ENCODE measurements at places on chromosomes 5 and 9. TPM values are rescaled to one million over a fixed set of nuclear protein-coding genes. Genes with fewer than 3 reads are reported as not detected.

DNA sequence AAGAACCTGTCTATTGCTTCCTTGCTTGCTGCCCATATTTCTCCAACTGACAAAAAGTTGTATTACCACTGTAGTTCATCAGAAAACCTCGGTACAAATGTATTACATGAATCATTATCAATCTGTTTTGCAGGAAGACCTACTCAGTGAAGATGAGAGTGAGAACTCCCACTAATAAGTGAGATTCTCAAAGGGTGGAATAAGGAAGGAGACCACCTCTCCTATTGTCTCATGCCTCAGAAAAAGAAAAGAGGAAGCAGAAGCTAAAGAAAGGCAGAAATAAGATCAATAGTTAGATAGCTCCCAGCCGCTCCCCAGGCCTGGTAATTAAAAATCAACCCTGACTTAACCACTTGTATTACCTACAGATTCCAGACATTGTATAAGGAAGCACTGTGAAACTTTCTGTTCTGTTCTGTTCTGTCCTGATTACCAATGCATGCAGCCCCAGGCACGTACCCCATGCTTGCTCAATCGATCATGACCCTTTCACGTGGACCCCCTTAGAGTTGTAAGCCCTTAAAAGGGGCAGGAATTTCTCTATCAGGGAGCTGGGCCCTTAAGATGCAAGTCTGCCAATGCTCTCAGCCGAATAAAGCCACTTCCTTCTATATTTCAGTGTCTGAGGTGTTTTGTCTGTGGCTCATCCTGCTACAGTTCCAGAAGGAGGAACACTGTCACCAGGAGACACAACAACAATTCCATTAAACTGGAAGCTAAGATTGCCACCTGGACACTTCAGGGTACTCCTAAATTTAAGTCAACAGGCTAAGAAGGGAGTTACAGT, 152.5 kb upstream of the COX7C start:
- no peak for DNase-seq

DNA sequence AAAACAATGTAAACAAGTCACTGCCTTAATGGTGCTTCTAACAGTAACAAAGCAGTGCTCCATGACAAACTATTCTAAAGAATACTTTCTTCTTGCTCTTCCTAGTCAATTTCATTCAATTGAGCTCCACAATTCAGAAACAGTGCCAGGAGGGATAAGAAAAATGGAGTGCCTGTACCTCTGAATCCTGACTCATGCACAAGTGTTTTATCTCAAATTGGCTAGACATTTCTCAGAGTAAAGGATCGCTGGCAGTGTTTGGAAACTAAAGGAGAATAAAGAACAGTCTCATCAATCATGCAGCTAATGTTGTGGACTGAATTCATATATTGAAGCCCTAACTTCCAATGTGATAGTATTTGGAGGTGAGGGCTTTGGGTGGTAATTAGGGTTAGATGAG, 27.6 kb downstream of the SLC25A51 start:
- DNase-seq, result no peak

- no peak for DNase-seq
Observed at GRCh38 chr9:75967556-75967955, 77.1 kb downstream of the PCSK5 start.

GRCh38 chr5:17233488-17233887, 16.1 kb downstream of the BASP1 start:
- DNase-seq, result no peak

DNA sequence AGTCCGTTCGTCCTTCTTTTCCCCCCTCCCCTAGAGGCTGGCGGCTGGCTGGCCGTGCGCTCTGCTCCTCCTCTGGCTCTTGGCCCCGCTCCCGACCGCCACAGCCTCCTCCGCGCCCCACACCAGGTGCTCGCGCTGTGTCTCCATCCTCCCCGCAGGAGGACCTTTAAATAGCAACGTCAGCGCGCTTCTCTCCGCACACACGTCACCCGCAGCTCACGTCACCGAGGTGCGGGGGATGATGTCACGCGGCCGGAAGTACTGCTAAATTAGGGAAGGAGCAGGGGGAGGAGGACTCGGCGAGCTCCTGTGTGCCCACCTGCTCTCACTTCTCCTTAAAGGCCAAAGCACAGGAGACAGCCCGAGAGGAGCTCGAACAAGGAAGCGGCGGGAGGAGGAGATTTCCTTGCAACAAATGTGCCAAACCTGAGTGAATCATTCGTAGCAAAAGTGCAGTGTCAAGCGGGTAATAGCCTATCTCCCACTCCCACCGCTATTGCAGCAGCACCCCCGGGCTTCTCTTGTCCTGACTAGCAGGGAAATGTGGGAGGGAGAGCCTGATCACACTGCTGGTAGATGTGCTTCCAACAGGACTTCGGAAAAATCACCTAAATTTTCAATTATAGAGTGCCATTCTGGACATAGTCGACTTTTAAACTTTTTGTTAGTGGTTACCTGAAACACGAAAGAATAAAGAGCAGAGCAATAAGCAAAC, 614 bp upstream of the HOMER1 start:
- DNase-seq, result peak; percentile 83

DNA sequence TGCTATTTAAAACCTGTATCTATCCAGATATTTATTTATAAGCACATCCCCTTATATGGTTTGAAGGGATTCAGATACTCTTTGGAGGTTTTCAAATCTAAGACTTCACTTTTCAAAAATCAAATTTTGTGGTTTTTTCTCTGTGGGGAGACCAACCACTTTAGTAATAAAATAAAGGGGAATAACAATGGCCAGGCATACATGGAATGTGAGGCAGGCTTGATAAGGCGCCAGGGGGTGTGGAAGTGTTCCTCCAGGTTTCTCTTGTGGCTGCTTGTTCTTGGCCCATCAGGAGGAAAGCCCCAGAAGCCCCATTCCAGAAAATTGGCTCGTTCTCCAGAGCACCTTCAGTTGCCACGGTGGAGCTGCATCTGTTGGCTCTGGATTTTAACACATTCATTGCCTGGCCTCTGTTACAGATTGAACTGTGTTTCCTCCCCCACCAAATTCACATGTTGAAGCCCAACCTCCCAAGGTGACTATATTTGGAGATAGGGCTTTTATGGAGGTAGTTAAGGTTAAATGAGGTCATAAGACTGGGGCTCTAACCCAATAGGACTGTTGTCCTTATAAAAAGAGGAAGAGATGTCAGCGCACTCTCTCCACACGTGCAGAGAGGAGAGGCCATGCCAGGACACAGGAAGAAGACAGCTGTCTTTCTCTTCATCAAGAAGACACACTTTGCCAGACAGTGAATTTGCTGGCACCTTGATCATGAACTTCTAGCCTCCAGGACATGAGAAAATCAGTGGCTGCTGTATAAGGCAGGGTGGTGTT, 195.9 kb downstream of the TMEM38B start:
- peak; percentile 13 for DNase-seq

- DNase-seq, result no peak
Observed at GRCh38 chr9:89991204-89991790, 386.5 kb downstream of the GADD45G start.

- DNase-seq, result no peak
Observed at GRCh38 chr9:95808011-95808410, 67.5 kb upstream of the ERCC6L2 start.

- DNase-seq, result no peak
Observed at GRCh38 chr9:97372580-97372979, 39.3 kb upstream of the TDRD7 start.

GRCh38 chr9:36318212-36318802, 60.1 kb upstream of the GNE start:
- DNase-seq, result no peak

GRCh38 chr5:16413166-16413860, 52.3 kb downstream of the ZNF622 start:
- DNase-seq, result no peak

DNA sequence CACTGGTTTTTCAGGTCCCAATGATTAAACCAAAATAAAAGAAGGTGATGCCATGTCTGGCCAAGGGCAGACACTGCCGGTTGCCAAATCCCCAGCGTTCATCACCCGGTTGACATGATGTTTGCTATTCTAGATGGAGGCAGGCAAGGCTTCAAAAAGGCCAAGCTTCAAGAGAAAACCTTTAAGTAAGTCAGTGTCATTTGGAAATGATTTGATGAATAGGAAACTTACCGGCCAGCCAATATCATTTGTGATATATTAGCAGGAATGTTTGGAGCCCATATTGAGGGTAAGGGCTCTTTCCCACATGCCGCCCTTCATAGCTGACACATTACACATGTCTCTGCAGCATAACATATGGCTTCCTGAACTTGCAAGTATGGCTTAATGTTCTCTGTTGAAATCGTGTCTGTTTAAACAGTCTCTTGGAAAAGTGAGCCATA, 89.5 kb upstream of the TTC23L start:
- DNase-seq, result peak; percentile 60

GRCh38 chr5:132381614-132382013, 12.1 kb downstream of the SLC22A5 start:
- no peak for DNase-seq

Gene OR1L8
- total RNA-seq, result 0.22 TPM

Gene CDX1
- not detected for total RNA-seq

Gene LHX2
- 0.10 TPM for total RNA-seq

Gene DNAH5
- total RNA-seq, result 2.6 TPM

Gene SLC34A1
- total RNA-seq, result not detected

Gene PCDHB16
- total RNA-seq, result 3.9 TPM
